Esophagus muscularis mucosa (tissue), 4 donors: ENCODE measurements at places on chromosomes 4 and X.

DNA sequence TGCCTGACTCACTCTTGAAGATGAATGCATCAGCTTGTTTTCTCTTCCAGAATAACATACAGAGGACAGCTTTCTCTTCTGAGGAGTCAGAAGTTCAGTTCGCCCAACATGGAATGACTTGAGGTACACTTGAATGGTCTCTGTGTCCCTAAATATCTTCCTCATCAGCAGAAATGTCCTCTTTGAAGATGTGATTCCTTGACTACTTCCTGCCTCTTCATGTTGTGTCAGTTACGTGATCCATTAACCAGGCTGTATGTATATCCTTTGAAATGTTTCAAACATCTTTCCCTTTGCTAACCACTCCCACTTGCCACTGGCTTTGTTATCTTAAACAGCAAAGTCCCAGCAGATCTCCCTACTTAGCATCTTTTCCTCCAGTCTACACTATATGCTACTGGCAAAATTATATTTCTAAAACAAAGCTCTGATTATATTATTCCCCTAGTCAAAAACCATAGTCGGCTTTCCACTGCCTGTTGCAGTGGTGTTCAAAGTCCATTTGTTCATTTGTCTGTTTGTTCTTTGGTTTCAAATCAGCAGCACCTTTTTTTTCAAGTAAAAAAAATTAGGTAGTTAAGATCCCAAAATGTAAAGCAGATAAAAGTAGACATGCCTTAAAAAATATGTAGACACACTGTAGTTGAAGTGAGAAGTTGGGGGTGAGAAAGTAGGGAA, 82.1 kb upstream of the PAK3 start:
- no peak for DNase-seq

- no peak for DNase-seq
These were observed 241.5 kb downstream of the MAML3 start for GRCh38 chr4:139912445-139912844.

GRCh38 chr4:119597377-119597776, 31.2 kb downstream of the PDE5A start:
- DNase-seq, result no peak

DNA sequence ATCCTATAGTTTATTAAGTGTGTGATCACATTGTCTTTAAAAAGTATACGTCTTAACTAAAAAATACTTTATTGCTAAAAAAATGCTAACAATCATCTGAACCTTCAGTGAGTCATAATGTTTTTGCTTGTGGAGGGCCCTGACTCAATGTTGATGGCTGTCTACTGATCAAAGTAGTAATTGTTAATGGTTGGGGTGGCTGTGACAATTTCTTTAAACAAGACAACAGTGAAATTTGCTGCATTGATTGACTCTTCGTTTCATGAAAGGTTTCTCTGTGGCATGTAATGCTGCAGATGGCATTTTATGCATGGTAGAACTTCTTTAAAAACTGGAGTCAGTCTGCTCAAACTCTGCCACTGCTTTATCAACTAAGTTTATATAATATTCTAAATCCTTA, 101.4 kb upstream of the IL15 start:
- no peak for DNase-seq

- no peak for DNase-seq
These were observed 2.2 kb downstream of the KIT start for GRCh38 chr4:54659749-54660535.

- no peak for DNase-seq
These were observed 15.9 kb downstream of the PPA2 start for GRCh38 chr4:105458001-105458400.

DNA sequence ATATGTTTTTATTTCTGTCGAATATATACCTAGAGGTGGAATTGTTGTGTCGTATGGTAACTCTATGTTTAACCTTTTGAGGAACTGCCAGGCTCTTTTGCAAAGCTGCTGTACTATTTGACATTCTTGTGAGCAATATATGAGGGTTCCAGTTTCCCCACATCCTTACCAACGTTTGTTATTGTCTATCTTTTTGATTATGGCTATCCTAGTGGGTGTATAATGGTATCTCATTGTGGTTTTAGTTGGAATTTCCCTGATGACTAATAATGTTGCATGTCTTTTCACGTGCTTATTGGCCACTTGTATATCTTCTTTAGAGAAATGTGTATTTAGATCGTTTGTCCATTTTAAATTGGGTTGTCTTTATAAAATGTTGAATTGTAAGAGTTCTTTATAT, 24.5 kb downstream of the REPS2 start:
- no peak for DNase-seq

GRCh38 chr4:114599231-114599902, 760 bp downstream of the UGT8 start:
- DNase-seq, result no peak

DNA sequence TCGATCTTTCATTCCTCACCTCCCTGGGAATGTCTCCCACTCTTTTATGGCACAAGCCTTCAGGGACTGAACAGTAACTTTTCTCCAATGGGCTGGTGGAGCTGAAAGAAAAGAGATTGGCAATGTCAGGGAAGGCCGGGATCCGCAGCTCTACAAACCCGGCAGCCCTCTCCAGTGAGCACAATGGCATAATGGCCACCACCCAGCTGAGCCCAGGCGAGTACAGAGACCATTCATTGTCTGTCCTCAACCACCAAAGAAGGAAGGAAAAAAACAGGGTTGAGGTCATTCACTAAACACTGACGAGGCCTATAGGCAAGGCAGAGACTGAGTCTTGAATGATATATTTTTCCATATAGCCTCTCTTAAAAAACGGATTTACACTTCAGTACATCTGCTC, 3.6 kb downstream of the GEMIN8 start:
- DNase-seq, result no peak

- DNase-seq, result no peak
These were observed 26.0 kb upstream of the AWAT1 start for GRCh38 chrX:70208479-70208878.

GRCh38 chr4:8071766-8072165, 86.8 kb downstream of the ABLIM2 start:
- DNase-seq, result no peak

GRCh38 chrX:115948018-115948923, 222.3 kb upstream of the AGTR2 start:
- no peak for DNase-seq

DNA sequence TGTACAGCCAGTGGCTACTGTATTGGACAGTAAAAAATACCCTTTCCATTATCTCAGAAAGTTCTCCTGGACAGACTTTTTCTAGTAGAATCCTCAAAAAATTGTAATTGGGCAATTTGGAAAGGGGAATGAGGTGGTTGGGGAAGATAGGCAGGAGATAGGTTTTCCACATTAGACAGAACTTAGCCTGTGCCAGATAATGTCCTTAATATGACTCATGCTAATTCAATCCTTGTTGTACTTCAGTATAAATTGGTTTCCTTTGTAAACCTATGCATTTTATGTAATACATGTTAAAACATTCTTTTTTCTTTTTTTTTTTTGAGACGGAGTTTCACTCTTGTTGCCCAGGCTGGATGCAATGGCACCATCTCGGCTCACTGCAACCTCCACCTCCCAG, 8.9 kb downstream of the EIF4E start:
- DNase-seq, result no peak

- no peak for DNase-seq
These were observed 65.8 kb downstream of the SLC9A7 start for GRCh38 chrX:46693149-46693548.
